GM03348 (cell line): ENCODE measurements at places on chromosomes 13 and 19.

DNA sequence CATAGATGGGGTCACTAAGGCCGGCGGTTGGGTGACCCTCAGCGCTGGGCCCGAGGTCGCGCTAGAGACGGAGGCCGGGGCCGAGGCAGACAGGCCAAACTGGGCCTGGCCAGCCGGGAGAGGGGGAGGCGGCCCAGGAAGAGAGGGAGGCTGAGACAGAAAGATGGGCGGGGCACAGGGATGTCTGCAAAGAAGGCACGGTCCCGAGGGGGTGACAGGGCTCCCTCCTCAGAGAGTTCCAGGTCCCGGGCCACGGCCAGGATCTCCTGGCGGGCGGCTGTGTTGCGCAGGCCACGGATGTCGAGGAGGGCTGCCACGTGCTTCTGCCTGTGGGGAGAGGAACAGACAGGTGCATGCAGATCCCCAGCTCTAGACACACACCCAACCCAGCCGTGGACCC lies 32.2 kb downstream of the EXOC3L2 start:
- DNase-seq = no peak

GRCh38 chr13:23748109-23748990 lies 140.8 kb downstream of the MIPEP start:
- no peak for DNase-seq

GRCh38 chr19:49383599-49383998 lies 4.5 kb upstream of the KASH5 start:
- no peak for DNase-seq

DNA sequence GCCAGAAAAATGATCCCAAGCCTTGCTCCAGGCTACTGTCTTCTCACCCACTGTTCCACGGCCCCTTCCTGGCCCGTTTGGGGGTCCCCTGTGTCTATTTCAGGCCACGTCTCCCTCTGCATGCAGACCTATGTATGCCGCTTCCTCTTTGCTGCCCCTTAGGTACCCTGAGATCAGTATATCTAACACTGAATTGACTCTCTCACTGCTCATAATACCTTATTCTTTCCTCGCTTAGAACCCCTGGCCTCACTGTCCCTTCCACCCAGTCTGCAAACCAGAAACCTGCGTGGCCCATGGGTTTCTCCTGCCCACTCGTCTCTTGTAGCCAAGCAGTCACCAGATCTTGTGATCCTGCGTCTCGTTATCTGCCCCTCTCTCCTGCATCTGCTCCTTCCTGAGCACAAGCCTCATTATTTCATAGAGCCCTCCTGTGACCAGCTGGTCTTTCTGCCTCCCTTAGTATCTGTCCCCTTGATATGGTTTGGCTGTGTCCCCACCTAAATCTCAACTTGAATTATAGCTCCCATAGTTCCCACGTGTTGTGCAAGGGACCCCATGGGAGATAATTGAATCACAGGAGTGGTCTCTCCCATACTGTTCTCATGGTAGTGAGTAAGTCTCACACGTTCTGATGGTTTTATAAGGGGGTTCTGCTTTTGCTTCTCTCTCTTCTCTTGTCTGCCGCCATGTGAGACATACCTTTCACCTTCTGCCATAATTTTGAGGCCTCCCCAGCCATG lies 109.0 kb upstream of the RNF113B start:
- DNase-seq = no peak

GRCh38 chr13:83987394-83987793 lies 105.1 kb upstream of the SLITRK1 start:
- no peak for DNase-seq

GRCh38 chr19:15110418-15110815 lies 3.2 kb downstream of the SYDE1 start:
- DNase-seq = no peak

GRCh38 chr19:19582471-19582870 lies 36.0 kb downstream of the PBX4 start:
- DNase-seq = no peak

DNA sequence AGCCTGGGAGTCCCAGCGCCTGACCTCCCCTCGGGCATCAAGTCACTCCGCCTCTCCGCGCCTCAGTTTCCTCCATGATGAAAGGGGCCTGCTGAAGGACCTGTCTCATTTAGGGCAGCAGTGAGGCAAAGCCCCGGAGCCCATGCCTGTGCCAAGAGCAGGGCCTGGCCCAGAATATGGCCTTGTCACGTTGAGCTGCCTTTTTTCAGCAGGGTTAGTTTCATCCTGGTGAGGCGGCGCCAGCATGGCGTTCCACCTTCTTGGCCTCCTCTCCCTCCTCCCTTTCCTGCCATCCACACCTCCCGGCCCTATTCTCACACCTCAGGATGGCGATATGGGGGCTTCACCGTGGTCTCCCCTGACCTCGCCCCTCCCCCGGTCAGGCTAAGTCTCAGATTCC lies 30.2 kb downstream of the PAK4 start:
- DNase-seq = no peak

GRCh38 chr13:85543144-85543543 lies 256.1 kb downstream of the SLITRK6 start:
- DNase-seq = no peak

DNA sequence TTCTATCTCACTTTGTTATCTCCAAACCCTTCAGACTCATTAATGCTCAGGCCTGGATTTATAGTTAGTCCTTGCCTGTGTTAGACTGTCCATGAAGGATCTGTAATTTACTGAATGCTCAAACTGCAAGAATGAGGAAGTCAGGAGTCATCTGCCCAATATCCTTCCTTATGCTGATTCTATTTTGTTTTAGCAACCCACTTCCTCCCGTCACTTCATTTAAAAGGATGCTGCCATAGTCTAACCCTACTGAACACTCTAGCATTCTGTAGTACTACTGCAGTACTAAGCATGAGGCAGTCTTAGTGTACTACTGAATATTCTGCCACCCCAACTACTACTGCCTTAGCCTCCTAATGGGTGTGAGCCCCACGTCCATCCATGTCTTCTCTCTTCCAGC lies 1.5 kb downstream of the FCAR start:
- no peak for DNase-seq

- no peak for DNase-seq
These were observed 20.7 kb downstream of the ZNF14 start for GRCh38 chr19:19711934-19712828.

GRCh38 chr13:30616927-30617314 lies 799 bp upstream of the USPL1 start:
- peak; percentile 70 for DNase-seq

- DNase-seq = no peak
These were observed 17.5 kb upstream of the CAMSAP3 start for GRCh38 chr19:7578127-7578526.

- DNase-seq = peak; percentile 56
These were observed 189.8 kb downstream of the KCTD12 start for GRCh38 chr13:76696370-76696769.

GRCh38 chr13:46751811-46752635 lies 44.9 kb downstream of the ESD start:
- DNase-seq = peak; percentile 30

GRCh38 chr13:75855216-75855615 lies 219.1 kb downstream of the LMO7 start:
- DNase-seq = no peak

DNA sequence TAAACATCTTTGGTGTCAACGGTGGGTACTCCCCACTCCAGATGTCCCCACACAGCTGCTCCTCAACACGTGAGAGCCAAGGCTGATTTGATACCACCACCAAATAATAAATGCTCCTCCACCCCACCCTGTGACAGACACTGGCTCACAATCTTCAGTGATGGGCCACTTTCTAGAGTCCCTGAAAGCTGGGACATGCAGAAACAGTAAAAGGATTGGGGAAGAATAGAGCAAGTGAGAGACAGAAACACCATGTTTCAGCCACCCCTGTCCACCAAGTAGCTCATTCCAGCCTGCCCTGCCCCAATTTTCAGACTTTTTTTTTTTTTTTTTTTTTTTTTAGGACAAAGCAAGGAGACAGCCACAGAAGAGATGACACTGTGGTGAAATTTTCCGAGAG lies 1.6 kb downstream of the SLC46A3 start:
- DNase-seq = no peak

DNA sequence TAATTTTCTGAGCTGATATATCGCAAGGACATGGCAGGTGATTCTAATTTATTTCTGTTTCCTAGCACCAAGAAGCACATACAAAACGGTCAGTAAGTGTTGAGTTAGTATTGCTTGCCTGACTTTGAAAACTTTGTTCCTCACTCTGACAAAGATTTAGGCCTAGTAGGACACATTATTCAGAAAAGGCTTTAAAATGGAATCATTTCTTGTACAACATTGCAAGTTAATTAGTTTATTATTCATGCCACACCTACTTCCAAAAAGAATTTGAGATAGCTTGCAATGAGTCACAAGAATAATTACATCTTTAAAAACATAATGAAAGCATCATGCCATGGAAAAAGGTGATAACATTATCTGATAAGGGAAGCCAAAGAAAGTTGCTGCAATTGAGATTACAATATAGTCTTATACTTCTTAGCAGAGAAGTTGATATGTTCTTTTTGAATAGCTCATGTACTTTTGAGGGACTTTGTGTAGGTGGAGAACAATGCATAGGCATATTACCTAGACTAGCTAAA lies 474.2 kb downstream of the KLF5 start:
- no peak for DNase-seq

DNA sequence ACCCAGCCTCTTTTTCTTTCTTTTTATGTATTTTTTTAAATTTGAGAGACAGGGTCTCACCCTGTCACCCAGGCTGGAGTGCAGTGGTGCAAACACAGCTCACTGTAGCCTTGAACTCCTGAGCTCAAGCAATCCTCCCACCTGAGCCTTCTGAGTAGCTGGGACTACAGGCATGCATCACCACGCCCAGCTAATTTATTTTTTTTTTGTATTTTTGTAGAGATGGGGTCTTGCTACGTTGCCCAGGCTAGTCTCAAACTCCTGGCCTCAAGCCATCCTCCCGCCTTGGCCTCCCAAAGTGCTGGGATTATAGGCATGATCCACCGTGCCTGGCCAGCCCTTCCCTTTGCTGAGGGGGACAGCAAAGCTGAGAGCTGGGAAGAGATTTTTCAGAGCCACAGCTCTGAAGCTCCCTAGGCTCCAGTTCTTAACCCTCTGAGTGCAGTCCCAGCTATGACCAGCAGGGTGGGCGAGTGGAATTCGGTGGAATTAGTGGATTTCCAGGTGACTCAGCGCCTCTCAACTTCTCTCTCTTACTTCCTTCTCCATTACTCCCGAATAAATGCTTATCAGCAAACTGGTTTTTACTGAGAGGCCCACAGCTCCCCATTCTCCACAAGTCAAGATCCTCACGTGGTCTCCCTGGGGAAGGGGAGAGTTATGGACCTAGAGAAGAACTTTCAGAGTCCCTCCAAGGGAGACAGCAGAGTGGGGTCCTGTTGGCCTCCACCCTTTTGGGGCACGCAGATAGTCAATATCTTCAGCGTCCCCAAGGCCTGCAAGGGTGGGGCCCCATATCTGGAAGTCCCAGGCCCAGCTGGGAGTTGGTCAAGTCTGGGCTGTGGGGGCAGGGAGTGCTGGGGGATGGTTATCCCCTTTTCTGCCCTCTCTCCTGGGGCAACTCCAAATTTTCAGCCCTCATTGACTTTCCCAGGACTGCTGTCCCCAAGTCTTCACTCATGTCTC lies 1.2 kb downstream of the BLVRB start:
- DNase-seq = peak; percentile 82

GRCh38 chr13:80307401-80307987 lies 33.4 kb downstream of the SPRY2 start:
- DNase-seq = no peak

GRCh38 chr13:71149046-71149445 lies 718.0 kb downstream of the DACH1 start:
- no peak for DNase-seq

DNA sequence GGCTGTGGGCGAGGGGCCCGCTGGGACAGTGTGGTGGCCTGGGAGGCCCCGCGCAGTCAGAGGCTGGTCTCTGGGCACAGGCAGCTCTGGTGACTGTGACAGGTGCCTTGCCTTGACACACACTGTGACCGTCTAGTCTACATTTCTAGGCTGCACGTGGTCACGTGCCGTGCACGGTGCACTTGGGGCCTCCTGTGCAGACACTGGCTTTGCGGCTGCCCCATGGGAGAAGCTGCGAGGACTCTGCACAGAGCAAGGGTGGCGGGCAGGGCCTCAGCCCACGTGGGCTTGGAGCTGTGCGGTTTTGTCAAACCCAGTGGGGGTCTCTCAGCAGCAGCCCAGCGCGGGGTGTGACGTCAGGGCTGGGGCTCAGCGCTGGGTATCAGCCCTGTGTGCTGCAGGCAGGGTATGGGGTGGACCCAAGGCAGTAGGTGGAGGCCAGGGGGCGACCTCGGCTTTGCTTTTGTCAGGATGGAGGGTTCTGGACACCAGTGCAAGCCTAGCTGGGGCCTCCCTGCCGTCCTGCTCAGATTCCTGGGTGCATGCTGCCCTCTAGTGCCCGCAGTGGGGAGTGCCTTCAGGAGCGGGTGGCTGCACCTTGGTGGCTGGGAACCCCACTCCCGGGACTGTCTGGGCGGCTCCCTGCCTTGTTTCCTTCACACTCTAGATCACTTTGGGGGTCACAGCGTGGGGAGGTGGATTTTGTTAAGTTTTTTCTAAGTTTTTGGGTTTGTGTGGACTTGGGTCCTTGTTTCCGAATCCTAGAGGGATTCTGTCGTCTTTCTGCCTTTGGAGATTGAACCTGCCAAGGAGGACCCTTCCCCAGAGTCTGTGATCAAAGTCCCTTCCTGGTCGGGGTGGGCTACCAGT lies 62.6 kb downstream of the KDM4B start:
- DNase-seq = peak; percentile 94

DNA sequence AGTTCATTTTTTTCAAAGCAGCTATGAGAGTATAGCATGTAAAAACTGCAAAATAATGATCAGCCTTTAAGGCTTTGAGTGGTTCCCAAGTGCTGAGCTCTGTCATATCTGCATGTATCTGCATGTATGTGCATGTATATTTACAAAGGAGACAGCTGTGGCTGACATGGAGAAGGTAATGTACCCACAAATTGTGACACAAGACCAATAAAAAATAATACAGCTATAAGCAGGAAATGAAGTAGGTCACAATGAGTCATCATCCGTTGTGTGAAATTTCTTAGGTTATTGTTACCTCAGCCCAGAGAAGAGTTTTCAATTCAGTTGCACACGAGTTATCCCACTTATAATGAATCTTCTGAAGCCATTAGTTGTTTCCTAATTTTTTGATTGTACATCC lies 60.9 kb upstream of the MED4 start:
- DNase-seq = peak; percentile 33

DNA sequence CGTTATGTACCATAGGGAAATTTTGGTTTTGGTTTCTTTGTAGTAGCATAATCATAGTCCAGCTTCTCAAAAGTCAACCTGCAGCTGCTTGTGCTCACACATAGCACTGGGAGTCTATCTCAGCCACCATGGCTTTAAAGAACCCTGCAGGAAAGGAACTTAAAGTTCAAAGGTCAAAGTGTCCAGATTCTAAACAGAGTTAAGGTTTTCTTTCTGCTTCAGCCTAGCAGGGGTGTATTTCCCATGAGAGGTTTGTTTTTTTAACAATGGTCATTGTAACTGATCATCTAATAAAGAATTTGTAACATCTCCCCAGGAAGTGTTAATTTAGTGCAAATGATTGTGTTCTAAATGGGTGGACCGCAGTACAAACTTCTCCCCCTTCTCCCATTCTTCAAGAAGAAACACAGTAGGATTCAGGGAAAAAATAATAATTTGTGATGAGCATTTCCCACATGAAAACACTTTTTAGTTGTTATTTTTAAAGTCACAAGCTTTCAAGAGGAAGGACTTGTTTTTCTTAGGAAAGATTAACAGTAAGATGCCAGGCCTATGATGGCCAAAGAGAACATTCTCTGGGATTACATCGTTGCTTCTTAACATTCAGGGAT lies 168.0 kb downstream of the EFNB2 start:
- DNase-seq = no peak
